ENCODE measurements at places on chromosomes 7 and 10. TPM values are rescaled to one million over a fixed set of nuclear protein-coding genes. Genes with fewer than 3 reads are reported as not detected.

FIS1 gene
- total RNA-seq = 86.7 TPM

MALRD1 gene
- total RNA-seq = not detected

- no peak for DNase-seq
- H3K27me3 ChIP-seq = no peaks in the 10 kb centered on the region
- peaks cover 24% of the 10 kb centered on the region for H3K36me3 ChIP-seq
- H3K4me3 ChIP-seq = no peak overlapping the region
- no peak overlapping the region for H3K27ac ChIP-seq
These were observed 6.2 kb upstream of the ACTR3C start for GRCh38 chr7:150329331-150330120.

DNA sequence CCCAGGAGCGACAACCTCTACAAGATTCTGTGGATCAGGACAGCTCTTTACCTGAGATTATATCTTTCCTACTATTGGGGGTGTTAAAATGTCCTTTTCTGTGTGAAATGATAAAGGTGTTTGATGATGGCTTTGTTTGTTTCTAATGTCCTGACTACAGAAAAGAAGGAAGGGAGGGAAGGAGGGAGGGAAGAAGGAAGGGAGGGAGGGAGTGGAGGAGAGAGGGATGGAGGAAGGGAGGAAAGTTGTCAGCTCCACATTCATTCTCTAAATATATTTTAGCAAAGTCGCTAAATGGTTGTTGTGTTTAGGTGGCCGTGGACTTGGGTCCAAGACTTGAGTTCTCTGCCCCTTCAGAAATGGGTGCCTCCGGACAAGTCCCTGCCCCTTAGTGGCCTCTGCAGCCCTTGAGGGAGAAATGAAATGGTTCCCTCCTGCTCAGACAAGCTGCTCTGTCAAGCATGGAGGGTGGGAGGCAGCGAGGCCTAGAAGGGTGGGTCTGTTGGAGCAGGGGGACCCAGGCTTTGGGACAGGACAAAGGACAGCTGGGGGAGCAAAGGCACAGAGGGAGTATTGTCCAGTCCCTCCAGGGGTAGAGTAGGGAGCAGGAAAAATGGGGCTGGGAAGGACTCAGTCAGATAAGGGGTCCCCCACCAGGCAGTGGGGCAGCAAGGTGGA is 4.4 kb downstream of the RGS10 start:
- H3K36me3 ChIP-seq = peaks cover 21% of the 10 kb centered on the region
- H3K27ac ChIP-seq = peak overlapping the region; percentile 94
- peak overlapping the region; percentile 77 for H3K4me3 ChIP-seq
- peaks cover 63% of the 10 kb centered on the region for H3K4me1 ChIP-seq
- DNase-seq = no peak

DNA sequence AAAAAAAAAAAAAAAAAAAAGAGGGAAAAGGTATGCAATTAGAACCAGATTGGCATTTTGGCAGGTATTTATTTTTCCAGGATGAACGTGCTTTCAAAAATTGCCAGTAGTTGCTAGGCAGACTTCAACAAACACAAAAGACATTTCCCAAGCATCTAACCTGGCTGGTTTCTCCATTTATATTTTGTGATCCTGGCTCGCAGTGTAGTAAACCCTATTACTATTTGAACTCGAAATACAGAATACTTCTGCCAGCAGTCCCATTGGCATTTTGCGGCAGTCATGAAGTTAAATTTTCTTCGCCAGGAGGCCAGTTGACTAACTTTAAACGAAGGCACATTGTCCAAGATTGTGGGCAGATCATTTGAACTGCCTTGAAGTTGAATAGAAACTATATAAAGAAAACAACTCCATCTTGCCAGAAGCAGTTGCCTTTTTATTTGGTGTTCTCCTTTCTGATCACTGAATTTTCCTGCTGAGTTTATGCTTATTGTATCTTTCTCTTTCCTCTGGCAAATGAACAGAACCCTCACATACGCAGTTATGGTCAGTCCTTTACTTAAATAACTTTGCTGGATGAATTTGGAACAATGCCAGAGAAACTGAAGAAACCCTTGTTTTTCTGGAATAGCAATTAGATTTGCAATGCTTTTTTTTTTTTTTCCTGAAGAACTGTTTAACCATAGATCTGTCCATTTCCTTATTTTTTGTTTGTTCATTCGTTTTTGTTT is 132.9 kb downstream of the BICC1 start:
- no peak for DNase-seq
- H3K27ac ChIP-seq = no peak overlapping the region
- H3K36me3 ChIP-seq = no peaks in the 10 kb centered on the region

DNA sequence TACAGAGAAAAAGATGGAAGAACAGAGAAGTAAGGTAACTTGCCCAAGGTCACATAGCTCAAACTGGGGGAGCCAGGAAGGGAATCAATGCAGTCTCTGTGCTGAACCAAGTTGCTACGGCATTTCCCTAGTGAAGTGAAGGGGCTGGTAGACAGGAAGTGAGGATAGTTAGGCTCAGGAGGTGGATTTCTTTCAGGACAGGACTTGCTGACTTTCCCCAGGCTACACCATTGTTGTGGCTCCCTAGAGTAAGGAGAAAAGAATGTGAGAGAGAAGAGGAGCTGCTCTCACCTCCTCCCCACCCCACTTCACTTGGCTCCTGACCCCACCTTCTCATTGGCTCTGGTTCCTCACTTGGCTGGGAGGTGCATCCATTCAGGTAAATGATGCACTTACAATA is 316.9 kb downstream of the INHBA start:
- no peaks in the 10 kb centered on the region for H3K36me3 ChIP-seq
- H3K27me3 ChIP-seq = no peaks in the 10 kb centered on the region
- no peak overlapping the region for H3K27ac ChIP-seq
- no peak for DNase-seq
- H3K4me3 ChIP-seq = no peak overlapping the region
- no peaks in the 10 kb centered on the region for H3K4me1 ChIP-seq

DNA sequence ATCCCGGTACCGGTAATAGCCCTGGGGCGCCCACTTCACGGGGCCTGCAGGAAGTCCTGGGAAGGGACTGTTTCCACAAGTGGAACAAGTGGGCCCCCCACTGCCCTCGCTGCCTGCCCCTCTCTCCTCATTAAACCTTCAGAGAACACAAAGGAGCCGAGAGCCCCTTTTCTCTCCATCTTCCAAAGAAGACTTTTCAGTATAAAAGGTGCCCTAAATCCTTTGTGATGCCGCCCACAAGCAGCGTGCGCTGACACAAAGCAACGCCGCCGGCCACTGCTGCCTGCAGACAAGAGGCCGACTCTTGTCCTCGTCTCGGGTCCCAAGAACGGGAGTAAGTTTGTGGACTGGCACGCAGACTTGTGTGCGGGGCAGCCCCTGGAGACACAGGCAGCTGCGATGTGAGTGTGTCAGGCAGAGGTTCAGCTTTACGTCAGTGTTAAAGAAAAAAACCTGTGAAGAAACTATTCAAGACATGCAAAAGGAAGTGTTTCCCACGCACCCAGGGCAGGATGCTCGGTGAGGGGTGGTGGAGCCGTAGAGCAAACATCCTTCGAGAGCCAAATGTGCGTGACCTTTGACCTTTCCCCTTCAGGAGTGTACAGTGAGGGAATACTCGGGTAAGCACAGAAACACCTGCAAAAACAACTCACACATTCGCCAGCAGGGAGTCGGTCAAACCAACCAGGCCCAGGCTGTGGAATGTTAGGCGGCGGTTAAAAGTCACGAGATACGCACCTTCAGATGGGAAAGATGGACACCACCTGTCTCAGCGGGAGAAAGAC is 118.2 kb downstream of the VIPR2 start:
- no peaks in the 10 kb centered on the region for H3K4me1 ChIP-seq
- no peak overlapping the region for H3K27ac ChIP-seq
- H3K27me3 ChIP-seq = peaks cover 12% of the 10 kb centered on the region
- peak; percentile 26 for DNase-seq

DNA sequence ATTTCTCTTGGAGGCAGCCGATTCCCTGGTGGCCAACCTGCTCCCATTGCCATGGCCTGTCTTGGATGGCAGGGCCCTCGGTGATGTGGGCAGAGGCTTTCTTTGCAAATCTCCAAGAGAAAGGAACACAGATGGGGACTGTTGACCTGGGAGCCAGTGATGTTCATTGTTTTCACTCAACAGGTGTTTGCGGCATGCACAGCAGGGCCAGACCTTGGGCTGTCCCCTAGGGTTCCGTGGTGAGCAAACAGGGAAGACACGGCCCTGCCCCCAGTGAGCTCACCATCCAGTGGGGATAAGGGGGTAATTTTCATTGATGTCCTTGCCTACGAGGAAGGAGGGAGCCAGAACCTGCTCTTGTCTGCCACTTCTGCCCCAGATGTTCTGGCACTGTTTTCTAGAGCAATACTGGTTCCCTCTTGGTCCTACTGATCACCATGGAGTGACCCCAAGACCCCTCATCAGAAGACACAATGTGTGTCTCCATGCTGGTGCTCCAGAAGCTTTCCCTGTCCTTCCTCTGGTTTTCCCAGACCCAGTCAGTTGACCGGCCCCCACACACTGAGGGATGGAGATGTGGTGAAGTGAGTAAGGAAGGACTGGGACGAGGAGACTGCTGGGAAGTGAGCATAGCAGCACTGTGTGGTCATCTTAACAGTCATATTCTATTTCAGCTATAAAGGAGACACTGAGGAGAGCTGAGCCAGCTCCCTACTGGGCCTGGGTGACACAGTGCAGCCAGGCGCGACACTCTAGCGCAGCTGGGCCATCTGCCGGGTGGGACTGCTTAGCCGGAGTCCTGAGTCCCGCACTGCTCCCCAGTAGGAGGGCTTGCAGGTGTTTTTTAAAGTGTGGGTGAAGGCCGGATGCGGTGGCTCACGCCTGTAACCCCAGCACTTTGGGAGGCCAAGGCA is 20.4 kb upstream of the FIGNL1 start:
- no peaks in the 10 kb centered on the region for H3K36me3 ChIP-seq
- H3K4me3 ChIP-seq = no peak overlapping the region
- H3K27me3 ChIP-seq = peaks cover 2% of the 10 kb centered on the region
- peaks cover 17% of the 10 kb centered on the region for H3K4me1 ChIP-seq

GRCh38 chr7:151313857-151314256 is 27.8 kb upstream of the NUB1 start:
- H3K27me3 ChIP-seq = peaks cover 3% of the 10 kb centered on the region
- peaks cover 6% of the 10 kb centered on the region for H3K36me3 ChIP-seq
- no peak overlapping the region for H3K4me3 ChIP-seq
- no peak overlapping the region for H3K27ac ChIP-seq
- DNase-seq = no peak

DNA sequence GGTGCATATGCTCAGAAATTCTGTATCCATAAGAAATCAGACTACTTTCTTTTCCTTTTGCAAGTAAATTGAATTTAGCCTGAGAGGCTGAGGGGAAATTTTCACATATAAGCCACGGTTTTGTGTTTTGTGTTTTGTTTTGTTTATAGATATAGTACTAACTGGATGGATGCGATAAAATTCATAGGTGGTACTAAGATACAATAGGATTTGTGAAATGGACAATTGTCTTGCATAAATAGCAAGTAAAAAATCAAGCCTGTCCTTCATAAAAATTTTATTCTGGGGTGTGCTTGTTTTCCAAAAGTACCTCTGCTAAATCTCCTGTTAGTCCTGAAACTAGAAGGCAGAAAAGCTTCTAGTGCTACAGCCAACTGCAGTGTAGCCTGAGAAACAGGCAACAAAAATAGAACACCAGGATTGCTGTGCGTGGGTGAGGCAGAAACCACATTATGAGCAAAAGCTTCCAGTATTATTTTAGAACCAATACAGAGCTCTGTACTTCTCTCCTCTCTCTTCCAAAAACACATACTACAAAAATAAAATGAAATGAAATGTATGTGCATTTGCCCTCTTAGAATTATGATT is 634 bp upstream of the HDAC9 start:
- H3K4me1 ChIP-seq = peaks cover 13% of the 10 kb centered on the region
- DNase-seq = no peak
- no peak overlapping the region for H3K27ac ChIP-seq
- no peaks in the 10 kb centered on the region for H3K27me3 ChIP-seq
- no peak overlapping the region for H3K4me3 ChIP-seq

Data from activated CD8-positive, alpha-beta memory T cell treated with anti-CD3 and anti-CD28 coated beads, Interleukin-2, amount 10 ng/mL, durations not matched to agents 7 days and 5 days (primary cell).